ENCODE measurements at places on chromosomes 16 and 17. TPM values are rescaled to one million over a fixed set of nuclear protein-coding genes. Genes with fewer than 3 reads are reported as not detected.
A peak's percentile ranks its signal among the peaks of the same experiment; 100 is the strongest.

The KRT14 gene
- total RNA-seq, result 763 TPM

The KRTAP4-3 gene
- total RNA-seq, result 2.0 TPM

The CBFA2T3 gene
- 1.7 TPM for total RNA-seq

The EPX gene
- total RNA-seq, result 1.9 TPM

The SKAP1 gene
- 0.89 TPM for total RNA-seq

The KRT15 gene
- 348 TPM for total RNA-seq

The RCVRN gene
- 0.10 TPM for total RNA-seq

The SCN4A gene
- total RNA-seq, result 5.2 TPM

The NPEPPS gene
- total RNA-seq, result 143 TPM

The ARSG gene
- 3.3 TPM for total RNA-seq

DNA sequence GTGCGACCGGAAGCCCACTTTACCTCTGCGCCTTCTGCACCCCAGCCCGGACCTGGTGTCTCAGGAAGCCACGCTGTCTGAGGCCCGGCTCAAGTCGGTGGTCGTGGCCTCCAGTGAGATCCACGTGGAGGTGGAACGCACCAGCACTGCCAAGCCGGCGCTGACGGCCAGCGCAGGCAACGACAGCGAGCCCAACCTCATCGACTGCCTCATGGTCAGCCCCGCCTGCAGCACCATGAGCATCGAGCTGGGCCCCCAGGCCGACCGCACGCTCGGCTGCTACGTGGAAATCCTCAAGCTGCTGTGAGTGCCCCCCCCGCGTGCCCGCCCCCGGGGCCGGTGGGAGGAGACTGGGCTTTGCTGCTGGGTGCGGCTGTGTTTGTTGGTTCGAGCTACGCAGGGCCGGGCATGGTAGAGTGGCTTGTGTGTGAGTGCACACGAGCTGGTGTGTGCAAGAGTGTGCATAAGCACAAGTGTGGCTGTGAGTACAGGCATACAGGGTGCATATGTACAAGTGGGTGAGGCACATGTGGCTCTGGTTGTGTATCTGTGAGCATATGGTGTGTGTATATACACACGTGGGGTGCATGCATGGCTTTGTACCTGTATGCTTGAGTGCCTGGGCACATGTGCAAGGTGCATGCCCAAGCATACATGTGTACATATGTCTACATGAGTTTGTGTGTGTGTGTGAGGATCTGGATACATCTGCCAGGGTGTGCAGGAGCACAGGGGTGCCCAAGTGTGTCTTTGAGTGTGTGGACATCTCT is 100.6 kb upstream of the PLCG2 start:
- no peak for DNase-seq

GRCh38 chr16:85029408-85029784 is 1.8 kb downstream of the KIAA0513 start:
- no peak for DNase-seq

DNA sequence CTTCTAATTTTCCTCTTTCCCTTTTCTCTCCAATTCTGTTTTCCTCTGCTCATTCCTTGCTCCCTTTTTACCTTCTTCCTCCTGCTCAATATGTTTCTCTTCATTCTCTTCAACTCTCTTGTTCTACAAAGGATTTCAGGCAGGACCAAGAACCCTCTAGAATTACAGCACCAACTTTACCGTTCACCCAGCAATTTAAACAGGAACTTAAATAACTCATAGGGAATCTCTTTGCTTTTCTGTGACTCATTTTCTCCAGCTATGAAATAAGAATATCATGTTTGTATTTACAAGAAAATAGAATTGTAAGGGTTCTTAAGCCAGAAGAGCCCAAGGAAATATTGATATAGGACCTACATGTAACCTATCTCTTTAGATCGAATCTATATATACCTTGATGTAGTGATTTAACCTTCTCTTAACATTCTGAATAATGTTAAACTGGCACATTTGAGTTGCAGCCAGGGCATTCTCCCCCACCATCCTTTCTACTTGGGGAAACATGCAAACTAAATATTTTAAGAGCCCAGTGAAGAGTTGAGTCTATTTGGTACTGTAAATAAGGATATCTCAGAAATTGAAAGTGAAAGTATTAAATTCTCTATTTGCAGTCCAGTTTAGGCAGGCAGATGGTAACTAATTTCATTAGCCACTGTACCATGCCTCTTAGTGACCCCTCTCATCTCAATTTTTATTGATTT is 137.0 kb downstream of the ANKFN1 start:
- no peak for DNase-seq

DNA sequence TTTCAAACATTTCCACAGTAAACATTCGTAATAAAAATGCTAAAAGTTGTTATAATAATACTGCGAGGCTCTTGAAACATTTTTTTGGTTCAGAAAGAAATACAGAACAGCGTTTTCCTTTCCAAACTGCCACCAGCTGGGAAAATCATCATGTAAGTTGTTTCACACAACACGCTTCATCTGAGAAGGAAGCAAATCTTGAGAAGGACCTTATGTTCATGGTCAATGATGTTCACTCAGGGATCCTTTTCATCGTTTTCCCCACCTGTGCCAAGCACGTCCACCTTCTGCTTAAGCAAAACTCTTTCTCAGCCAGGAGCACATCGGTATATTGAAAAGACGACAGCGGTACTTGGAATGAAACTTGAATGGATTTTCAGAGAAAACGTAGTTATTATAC is 274.5 kb upstream of the ELAC2 start:
- DNase-seq, result no peak

DNA sequence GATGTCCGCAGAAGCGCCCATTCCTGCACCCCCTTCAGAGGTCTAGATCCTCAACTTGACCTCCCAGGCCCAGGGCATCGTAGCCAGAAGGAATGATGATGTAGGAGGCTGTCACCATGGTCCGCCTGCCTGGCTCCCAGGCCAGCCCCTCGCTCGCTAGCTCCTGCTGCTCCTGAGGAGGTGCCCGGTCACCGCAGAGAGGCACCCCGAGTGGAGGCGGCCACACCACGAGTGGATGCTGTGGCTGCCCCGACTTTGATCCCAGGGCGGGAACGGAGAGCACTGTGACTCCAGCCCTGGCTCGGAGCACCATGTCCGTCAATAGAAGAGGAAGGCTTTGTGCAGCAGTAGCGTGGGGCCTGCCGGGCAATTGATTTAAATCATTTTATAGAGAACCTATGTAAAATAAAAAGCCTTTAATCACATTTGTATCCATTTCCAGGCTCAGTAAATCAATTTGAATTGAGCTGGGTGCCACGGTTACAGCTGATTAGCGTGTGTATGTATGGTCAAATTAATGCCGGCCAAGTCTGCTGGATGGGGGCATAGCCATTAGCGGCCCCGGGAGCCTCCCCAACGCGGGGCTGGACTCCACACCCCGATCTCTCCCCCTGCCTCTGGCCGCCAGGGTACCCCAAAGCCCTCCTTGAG is 122.6 kb upstream of the GSE1 start:
- DNase-seq, result no peak

GRCh38 chr16:9232102-9232770 is 140.8 kb downstream of the HAPSTR1 start:
- DNase-seq, result no peak

- DNase-seq, result no peak
Measured at GRCh38 chr17:74839990-74840852, 19.5 kb downstream of the GRIN2C start.

GRCh38 chr16:56861756-56862155 is 3.3 kb upstream of the SLC12A3 start:
- DNase-seq, result no peak

DNA sequence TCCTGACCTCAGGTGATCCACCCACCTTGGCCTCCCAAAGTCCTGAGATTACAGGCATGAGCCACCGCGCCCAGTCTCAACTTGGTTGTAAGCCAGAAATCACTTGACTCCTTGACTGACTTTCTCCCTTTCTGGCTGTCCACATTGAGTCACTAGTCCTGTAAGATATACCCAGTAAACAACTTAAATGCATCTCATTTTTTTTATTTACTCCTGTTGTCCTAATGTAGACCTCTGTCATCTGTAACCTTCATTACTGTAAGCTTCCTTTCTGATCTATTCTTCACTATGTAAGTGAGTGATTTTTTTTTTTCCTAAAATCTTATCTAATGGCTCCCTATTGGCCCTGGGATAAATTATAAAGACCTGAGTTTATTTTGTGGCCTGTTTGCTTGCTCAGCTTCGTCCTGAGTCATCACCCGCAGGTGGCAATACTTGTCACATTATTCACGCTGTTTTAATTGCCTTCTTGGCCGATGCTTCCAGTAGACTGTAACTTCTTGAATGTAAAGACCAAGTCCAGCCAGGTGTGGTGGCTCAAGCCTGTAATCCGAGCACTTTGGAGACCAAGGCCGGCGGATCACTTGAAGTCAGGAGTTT is 41.0 kb downstream of the PAFAH1B1 start:
- no peak for DNase-seq

GRCh38 chr17:229709-230394 is 48.4 kb upstream of the DOC2B start:
- DNase-seq, result no peak

DNA sequence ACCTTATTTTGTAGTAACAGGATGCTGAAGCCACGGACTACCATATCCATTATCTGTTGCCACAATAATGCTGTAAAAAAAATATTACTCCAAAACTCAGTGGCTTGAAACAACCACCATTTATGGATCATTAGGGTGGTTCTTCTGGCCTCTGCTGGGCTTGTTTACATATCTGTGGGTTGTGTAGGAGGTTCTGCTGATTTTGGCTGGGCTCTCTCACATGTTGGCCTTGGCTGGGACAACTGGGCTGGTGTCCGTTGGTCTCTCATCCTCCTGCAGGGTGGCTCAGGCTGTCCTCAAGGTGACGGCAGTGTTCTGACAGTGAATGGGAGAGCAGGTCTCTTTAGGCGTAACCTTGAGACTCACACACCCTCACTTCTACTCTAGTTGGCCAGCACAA is 76.0 kb downstream of the GPR139 start:
- no peak for DNase-seq

DNA sequence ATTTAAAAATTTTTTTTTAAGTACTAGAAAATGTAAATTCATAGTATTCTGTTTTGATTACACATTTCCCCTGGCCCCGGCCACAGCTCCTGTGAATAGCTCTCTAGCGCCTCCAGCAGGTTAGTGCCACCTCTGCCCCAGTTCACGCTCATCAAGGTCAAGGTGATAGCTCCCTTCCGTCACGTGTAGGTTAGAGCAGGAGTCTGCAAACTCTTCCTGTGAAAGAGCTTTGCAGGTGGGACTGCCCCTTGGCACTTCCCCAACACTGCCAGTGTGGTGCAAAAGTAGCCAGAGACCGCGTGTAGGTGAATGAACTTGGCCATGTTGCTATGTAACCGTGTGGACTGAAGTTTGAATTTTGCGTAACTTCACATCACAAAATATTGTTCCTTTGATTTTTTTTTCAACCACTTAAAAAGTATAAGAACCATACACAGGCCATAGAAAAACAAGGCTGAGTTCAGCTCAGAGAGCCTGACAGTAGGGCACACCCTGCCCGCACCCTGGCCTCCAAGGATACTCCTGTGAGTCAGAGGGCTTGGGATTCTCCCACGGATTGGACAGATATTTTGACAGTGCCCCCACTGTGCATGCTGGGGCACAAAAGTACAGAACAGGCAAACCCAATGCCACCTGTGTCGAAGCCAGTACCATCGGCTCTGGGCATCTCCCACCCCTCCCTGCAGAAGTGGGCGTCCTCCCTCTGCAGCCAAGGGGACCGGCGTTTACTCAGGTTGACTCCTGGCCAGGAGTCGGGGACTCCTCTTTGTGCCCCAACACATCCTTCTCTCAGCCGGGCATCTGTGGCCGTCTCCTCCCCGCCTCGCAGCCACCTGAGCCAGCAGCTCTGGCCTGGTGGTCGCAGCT is 92.0 kb upstream of the CHMP6 start:
- DNase-seq, result no peak

DNA sequence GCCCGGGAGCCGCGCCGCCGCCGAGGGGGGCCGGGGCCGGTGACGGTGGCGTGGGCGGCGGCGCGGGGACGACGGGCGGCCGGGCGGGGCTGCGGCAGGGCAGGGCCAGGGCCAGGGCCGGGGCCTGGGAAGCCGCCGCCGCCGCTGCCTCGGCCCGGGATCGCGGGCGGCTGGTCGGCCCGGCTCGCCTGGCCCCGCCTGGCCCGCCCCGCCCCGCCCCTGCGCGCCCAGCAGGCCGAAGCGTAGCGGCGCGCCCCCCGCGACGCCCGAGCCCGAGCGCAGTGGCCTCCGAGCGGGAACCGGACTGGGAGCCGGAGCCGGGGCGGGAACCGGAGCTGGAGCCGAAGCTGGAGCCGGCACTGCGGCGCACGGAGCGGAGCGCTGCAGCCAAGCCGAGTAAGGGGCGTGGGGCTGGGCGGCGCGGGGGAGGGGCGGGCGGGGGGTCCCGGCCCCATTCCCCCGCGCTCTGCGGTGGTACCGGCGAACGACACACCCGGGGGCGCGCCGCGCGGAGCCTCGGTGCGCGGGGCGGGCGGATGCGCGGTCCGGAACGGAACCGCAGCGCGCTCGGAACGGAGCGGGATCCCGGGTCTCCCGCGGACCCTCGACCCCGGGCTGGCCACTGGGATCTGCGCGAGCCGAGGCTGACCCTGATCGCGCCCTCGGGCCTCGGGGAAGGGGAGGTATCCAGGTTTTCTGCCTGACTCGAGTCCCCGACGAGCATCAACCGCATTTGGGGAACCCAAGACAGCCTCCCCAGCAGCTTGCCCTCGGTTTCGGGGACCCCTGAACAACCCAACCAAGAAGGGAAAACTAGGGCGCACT is at the start of gene BEAN1:
TSS of gene BEAN1 (plus strand) at position 260 of the 825 bp plus-strand sequence. CDS start 10,382 bp downstream, outside the sequence.
- no peak for DNase-seq

DNA sequence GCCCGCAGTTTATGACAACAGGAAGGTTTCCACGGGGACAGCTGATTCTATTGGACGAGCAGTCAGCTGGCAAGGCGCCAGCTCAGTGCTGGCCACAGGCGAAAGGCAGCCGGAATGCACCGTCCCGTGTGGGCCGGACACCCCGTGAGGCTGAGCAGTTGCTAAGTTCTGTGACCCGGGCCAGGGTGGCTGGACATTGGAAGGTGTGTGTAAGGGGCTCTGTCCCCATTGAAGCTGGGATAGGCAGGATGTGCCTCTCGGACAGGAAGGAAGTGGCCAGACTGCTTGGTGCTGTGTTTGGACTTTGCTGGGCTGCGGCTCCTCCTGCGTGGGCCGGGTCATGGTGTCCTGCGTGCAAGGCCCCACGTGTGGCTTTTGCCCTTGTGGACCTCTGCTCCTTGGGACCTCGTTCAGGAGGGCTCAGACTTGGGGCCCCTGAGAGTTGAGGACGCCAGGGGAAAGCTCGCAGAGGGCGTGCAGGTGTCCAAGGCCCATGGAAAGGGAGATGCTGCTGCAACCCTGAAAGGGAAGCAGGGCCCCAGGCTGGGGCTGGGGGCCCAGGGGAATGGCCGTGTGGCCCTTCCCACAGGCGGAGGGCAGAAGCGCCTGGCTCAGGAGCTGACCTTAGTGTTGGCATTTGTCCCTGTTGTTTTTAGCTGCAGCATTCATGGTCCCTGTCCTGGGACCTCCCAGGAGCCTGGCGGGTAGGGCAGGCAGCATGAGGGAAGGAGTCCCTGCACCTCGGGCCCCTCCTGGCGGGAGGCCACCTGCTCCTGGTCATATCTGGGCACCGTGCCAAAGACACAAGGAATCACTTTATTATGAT is 10.0 kb downstream of the BAIAP2 start:
- DNase-seq, result peak; percentile 43

- DNase-seq, result no peak
Measured at GRCh38 chr16:554640-555365, 5.4 kb upstream of the PRR35 start.

- DNase-seq, result no peak
Measured at GRCh38 chr16:85515830-85516397, 97.2 kb upstream of the GSE1 start.

GRCh38 chr16:86835982-86836381 is 257.6 kb downstream of the FOXL1 start:
- DNase-seq, result no peak

Measured in skin of body (tissue), 3 donors.